ENCODE measurements at places on chromosomes 13 and 19. TPM values are rescaled to one million over a fixed set of nuclear protein-coding genes. Genes with fewer than 3 reads are reported as not detected.

The SWSAP1 gene
- 3.7 TPM for total RNA-seq

The RNF17 gene
- not detected for total RNA-seq

The PSG2 gene
- not detected for total RNA-seq

The CDC42EP5 gene
- not detected for total RNA-seq

The UBE2L5 gene
- total RNA-seq: not detected

The DLL3 gene
- total RNA-seq: 0.14 TPM

The NLRP12 gene
- not detected for total RNA-seq

The CD70 gene
- total RNA-seq: 6.7 TPM

The FCGBP gene
- total RNA-seq: 4.7 TPM

Measured in activated naive CD4-positive, alpha-beta T cell treated with anti-CD3 and anti-CD28 coated beads, Interleukin-2, amount 10 ng/mL, durations not matched to agents 5 hours and 36 hours (primary cell).